Bladder microvascular endothelial cell (primary cell): ENCODE measurements at places on chromosomes 7 and 10. TPM values are rescaled to one million over a fixed set of nuclear protein-coding genes. Genes with fewer than 3 reads are reported as not detected.

Gene TBX20
- total RNA-seq = not detected in 2 replicates

Gene CDC14C
- total RNA-seq = not detected in 2 replicates

Gene SCART1
- 0.49 and 1.2 TPM in 2 replicates for total RNA-seq

Gene NRCAM
- total RNA-seq = 7.0 and 16.5 TPM in 2 replicates

Gene SNX8
- total RNA-seq = 6.5 and 15.1 TPM in 2 replicates

Gene CYP26A1
- total RNA-seq = 0.65 and 1.9 TPM in 2 replicates

Gene MYO3A
- not detected in 2 replicates for total RNA-seq

Gene WDFY4
- total RNA-seq = 1.5 TPM in 1 of 2 replicates, not detected in the other

Gene TMEM196
- not detected in 2 replicates for total RNA-seq

Gene PDE6C
- total RNA-seq = not detected in 2 replicates

Gene SPDYE16
- under 0.01 and 0.13 TPM in 2 replicates for total RNA-seq

Gene GRB10
- 91.6 and 171 TPM in 2 replicates for total RNA-seq

Gene CREB5
- 2.1 and 12.5 TPM in 2 replicates for total RNA-seq

Gene LRIT1
- total RNA-seq = not detected in 2 replicates
